ENCODE measurements at places on chromosomes 5 and 9.

- no peak for DNase-seq
These were observed 139.2 kb upstream of the SLC30A5 start for GRCh38 chr5:68954618-68954910.

GRCh38 chr9:78064075-78064474 lies 32.5 kb upstream of the GNAQ start:
- DNase-seq = no peak

GRCh38 chr9:6218099-6218502 lies 2.5 kb downstream of the IL33 start:
- DNase-seq = no peak

- DNase-seq = no peak
These were observed 110.8 kb downstream of the PAPPA start for GRCh38 chr9:116264361-116264760.

DNA sequence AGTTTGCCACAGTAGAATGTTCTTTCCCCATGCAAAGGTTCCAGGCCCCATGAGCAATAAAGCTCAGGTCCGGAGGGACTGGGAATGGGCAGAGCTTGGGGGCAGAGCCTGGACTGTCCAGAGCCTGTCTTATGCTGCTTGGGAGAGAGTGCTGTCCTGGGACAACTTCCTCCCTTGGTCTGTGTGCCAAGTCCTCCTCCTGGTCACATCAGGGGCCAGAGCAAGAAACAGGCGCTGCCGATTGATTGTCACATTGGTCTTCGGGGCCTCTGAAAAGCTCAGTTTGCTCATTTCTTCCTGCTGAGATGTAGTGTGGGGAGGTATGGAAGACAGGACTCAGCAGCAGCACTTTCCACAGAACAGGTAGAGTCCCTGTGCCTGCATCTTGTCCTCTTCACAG lies 54.0 kb upstream of the FCN1 start:
- no peak for DNase-seq

DNA sequence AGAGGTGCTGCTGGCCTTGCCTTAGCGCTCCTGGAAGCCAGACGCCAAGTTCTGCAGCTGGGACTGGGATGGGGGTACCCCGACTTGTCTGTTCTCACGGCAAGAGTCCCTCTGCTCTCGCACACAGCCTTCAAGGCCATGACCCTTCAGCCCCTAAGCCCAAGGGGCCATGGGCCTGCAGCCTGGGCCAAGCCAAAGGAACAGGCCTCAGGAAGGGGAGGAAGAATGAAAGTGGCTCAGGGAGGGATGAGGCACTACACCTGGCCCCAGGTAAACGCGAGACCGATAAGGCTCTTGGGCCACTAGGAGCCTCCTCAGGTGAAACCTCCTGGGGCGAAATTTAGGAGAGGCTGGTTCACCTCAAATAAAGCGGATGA lies 3.9 kb downstream of the EBF1 start:
- no peak for DNase-seq

DNA sequence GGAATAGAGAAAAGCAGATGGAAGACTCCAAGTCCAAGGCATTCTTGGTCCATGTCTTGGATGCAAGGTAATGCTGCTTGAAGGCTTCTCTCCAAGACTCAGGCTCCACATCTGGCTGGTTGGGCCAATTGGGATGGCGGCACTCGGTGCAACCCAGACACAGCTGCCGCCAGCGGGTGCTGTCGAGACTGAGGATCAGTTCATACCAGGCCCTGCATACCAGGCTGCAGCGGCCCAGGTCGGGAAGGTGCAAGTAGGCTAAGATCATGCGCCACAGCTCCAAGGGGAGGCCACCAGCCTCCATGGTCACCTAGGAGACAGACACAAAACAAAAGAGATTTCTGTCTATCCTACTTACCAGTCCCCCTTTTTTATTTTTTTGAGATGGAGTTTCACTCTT lies 34.7 kb downstream of the FBXO10 start:
- no peak for DNase-seq

GRCh38 chr5:9099689-9100088 lies 446.2 kb downstream of the SEMA5A start:
- no peak for DNase-seq

DNA sequence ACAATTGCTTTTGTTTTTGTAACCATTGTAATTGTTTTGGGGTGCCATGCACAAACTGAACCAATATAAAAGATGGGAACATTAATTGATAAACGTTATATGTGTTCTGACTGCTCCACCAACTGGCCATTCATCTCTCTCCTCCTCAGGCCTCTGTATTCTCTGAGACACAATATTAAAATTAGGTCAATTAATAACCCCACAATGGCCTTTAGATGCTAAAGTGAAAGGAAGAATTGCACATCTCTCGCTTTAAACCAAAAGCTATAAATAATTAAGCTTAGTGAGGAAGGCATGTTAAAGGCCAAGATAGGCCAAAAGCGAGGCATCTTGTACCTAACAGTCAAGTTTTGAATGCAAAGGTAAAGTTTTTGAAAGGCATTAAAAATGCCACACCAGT lies 448.4 kb upstream of the ITGA1 start:
- DNase-seq = no peak

DNA sequence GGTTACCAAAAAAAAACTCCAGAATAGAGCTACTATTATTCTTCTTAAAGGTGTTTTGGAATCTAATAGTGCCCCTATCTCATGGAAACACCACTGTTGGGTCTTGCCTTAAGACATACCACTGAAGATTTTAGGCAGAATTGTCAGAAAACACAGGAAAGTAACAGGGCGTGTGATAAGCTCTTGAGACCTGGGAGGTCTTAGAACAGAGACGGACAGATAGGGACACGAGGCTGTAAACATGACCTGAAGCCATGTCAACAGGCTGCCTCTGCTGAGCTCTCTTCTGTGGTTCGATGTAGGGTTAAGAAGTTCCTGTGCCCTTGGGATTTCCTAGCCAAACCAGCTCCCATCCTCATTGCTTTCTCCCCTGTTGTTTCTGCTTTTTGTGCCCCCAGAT lies 69.3 kb downstream of the CTSL start:
- DNase-seq = no peak

DNA sequence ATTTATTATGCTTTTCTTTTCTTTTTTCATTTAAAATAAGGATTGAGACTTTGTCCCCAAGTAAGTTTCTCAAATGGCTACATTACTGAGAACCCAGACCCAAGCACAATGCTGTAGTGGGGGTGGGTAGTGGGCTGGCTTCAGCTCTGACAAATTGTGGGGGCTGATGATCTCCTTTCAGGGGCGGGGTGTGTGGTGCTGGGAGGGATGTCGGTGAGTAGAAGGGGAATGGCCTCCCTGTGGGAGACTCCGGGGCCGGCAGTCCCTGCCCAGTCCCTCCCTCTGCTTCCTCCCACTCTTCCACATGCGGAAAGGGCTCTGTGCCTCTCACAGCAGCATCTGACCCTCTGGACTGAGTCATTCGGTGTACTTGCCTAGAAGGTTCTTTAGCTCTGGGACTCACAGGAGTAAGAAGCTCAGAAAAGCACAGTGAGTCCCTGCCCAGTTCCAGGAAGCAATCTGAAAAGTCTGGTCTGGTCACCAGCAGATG lies 14.3 kb downstream of the CD180 start:
- no peak for DNase-seq

GRCh38 chr9:35508069-35508468 lies 18.2 kb downstream of the RUSC2 start:
- no peak for DNase-seq

GRCh38 chr5:2186472-2187015 lies 303.8 kb upstream of the IRX4 start:
- no peak for DNase-seq

- no peak for DNase-seq
These were observed 10.7 kb downstream of the LYSMD3 start for GRCh38 chr5:90518661-90519060.

DNA sequence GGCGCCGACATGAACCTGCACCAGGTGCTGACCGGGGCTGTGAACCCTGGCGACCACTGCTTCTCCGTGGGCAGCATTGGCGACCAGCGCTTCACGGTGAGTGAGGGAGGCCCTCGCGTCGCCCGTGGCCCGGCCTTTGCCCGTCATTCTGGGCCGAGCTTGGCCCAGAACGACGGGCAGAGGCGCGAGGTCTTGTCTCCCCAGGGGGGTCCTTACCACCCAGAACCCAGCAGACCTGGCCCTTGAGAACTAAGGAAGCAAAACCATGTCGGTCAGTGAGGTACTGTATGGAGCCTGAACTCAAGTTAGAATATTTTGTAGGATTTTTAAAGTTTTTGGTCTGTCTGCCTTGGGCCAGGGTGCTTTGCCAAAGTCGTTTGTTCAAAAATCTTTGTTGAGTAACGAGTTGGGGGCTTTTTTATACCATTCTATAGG lies 691 bp downstream of the DMXL1 start:
- no peak for DNase-seq

DNA sequence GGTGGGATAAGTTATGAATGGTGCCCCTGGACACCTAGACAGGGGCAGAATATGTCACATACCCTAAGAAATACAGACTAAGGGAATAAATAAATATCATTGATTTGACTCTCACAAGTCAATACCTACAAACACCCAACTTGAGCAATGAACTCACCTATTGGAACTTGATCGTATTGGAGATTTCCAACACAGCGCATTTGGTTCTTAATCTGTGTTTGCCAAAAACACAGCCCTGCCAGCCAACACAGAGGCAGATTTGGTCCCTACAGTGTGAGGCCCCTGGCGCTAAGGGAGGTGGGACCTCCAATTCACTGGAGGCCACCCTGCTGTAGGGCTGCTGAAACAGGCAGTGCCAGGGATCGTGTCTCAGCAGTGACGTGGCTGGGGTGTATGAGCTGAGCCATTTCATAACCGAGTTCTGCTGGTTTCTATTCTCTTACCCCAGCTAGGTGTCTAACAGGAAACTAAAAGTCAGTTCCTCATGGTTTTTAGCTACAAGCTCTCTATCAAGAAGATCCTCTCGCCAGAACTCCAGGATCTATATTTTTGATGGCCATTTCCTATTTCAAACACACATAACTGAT lies 84.5 kb downstream of the SLC1A1 start:
- DNase-seq = no peak

DNA sequence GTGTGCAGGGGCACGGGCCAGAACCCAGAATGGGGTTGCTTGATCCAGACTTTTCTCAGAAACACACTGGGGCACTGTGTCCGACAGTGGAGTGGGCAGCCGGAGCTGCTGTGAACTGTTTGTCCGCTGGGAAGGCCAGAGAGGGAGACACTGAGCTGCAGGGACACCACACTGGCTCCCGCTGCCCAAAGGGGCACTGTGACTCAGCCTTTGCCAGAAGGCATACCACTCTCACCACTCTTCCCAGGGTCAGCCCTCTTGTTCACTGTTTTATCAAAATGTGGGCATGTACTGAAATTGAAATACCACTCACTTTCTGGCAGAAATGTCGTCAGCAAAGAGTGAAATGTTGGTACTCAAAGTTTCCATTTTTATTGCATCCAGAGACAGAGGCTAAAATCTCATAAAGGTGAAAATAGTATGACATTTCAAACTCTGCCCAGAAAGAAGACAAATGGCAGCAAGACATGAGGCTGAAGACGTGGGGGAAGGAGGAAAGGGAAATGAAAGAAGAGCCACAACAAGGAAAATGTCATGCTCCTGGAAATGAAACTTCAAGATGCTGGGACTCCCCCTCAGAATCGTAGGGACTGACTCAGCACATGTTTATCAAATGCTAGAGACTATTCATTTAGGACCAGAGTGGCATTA lies 4.5 kb upstream of the IL7R start:
- DNase-seq = no peak

DNA sequence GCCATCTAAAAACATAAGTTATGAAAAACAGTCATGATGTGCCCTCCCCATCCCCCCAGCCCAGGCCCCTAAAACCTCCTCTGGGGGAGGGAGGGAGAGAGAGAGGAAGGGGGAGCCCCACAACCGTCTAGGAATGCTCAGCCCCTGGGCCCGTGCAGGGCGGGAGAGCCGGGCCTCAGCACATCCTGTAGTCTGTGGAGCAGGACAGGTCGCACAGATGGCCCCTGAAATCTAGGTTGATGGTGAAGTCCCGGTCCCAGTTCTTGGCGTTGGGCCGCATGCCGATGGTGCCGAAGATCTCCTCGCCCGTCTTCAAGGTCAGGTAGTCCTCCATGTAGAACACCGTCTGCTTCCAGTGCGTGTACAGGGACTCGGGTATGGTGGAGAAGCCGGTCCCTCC lies 38.1 kb downstream of the RAB24 start:
- no peak for DNase-seq

GRCh38 chr9:5445886-5446285 lies 4.5 kb upstream of the CD274 start:
- no peak for DNase-seq

- no peak for DNase-seq
These were observed 33.7 kb downstream of the DDX46 start for GRCh38 chr5:134792286-134792685.

DNA sequence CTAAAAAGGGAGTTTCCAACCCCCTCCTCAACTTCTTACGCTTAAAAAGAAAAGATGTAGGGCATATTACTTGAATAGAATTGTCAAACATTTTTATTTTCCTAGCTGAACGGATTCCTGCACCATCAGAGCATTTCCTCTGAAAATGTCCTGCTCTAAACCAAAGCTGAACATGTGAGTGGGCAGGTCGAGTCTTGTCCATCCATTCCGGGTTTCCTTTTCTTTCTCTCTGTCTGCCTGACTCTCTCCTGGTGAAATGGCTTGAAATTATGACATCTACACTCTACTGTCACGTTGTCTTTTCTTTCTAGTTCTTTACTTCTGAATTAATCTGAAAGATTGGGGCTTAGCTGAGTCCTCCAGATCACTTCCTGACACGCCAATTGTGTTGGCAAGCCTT lies 39.2 kb upstream of the PTPN3 start:
- DNase-seq = no peak

- no peak for DNase-seq
These were observed 1045.2 kb downstream of the CDH12 start for GRCh38 chr5:21807953-21808352.

- DNase-seq = no peak
These were observed 3.3 kb downstream of the FBN2 start for GRCh38 chr5:128534726-128535125.

DNA sequence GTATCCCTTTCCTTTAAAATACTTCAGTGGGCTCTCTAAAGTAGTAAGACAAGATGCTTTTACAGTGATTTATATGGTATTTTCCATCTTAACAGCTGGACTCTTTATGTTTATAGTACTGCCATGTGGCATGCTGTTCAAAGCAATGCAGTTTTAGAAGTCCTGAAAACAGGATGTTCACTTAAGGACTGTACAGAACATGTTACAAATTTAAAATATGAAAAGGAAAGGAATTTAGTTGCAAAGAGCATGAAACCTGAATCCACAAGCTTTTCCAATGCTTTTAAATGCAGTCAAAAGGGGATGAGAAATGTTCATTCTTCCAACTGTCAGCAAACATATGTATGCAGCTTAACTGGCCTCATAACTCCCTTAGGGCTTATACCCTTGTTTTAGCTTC lies 580.2 kb downstream of the EFNA5 start:
- DNase-seq = no peak

Data from stimulated activated CD8-positive, alpha-beta memory T cell treated with anti-CD3 and anti-CD28 coated beads, Interleukin-4, amount 100 ng/mL, for 1 hour (primary cell).